Renal pelvis (tissue), 12 donors: ENCODE measurements at places on chromosomes 3 and 15. TPM values are rescaled to one million over a fixed set of nuclear protein-coding genes. Genes with fewer than 3 reads are reported as not detected.

IL17RD gene
- 50.0 TPM for polyA plus RNA-seq

HIGD2B gene
- polyA plus RNA-seq = not detected

IL17RE gene
- polyA plus RNA-seq = 15.5 TPM

SEMA5B gene
- polyA plus RNA-seq = 28.6 TPM

- DNase-seq = no peak
Observed at GRCh38 chr15:41281236-41281635, 50.2 kb downstream of the CHP1 start.

- no peak for DNase-seq
Observed at GRCh38 chr3:148931574-148931973, 59.8 kb upstream of the GYG1 start.

- DNase-seq = no peak
Observed at GRCh38 chr15:41689834-41690233, 29.6 kb downstream of the MGA start.

DNA sequence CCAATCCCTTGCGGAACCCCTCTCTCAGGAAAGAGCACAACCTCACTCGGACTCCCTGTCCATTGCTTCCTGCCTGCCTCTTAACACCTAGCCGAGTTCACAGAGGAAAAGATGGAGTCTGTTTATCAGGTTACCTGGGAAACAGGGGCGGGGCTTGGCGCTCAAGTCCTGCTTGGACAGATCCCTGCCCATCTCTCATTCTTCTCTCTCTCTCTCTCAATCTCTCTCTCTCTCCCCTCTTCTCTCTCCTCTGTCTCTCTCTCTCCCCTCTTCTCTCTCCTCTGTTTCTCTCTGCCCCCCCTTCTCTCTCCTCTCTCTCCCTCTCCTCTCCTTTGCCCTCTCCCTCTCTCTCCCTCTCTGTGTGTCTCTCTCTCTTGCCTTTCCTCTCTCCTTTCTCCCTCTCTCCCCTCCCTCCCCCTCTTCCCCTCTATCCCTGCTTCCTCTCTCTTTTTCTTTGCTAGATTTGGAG lies at the start of gene EFHB:
TSS of gene EFHB (minus strand) at position 120 of the 469 bp plus-strand sequence. CDS start 199 bp downstream, outside the sequence.
- peak; percentile 24 for DNase-seq
